Stimulated activated CD4-positive, alpha-beta T cell treated with anti-CD3 and anti-CD28 coated beads, TNF-alpha, amount 100 ng/mL, for 24 hours (primary cell): ENCODE measurements at places on chromosomes 7 and 10.

GRCh38 chr10:59905066-59905730 is 1.2 kb downstream of the CCDC6 start:
- DNase-seq = peak; percentile 29

DNA sequence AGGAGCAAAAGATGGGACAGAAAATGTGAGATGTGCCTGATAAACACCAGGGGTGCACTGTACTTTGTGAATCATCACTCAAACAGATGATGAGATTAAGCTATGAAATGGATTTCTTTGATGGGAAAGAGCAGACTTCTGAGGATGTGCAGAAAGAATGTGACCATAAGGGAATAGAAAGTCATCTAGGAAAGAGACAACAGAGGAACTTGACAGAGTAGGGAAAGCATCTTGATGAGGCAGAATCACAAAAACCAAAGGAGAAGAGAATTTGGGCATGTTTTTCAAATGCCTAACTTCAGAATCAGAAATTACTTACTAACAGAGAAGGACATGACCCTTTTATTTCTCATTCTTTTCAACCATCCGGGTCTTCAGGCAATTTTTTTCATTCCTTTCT is 82.4 kb upstream of the LRRTM3 start:
- DNase-seq = no peak

DNA sequence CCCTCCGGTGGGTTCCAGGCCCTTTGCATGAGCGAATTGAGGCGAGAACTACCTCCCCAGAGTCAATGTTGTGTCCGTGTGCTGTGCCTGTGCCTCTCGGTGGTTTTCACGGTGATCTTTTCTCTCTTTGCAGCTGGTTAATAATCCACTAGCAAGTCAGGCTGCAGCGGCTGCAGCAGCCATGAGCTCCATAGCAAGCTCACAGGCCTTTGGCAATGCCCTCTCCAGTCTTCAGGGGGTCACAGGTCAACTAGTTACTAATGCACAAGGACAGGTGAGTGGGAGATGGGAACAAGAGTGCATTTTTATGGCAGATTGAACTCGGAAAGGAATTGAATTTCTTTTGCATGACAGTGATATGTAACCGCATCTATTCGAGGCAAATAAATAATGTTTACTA is 159.7 kb upstream of the YAE1 start:
- DNase-seq = no peak

GRCh38 chr7:155594163-155594732 is 47.9 kb upstream of the CNPY1 start:
- DNase-seq = no peak

- no peak for DNase-seq
Measured at GRCh38 chr10:93915598-93915997, 21.8 kb downstream of the SLC35G1 start.

DNA sequence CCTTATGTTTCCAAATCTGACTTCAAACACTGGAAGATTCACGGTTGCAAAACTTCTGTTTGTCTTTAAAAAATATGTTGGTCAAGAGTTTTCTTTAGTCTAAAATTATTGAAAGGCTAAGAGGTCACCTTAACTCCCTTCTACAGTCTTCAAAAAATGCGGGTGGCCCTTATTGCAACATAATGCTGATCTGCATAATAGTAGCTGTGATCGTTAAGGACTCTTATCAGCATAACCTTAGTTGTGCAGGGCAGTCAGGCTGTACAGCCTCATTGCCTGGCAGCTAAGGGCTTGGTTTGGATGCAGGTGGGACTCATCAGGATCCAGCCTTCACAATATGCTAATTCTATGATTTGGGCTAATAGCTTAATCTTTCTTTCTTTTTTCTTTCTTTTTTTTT is 15.0 kb downstream of the KIAA1217 start:
- no peak for DNase-seq

- DNase-seq = no peak
Measured at GRCh38 chr10:78578929-78579328, 489.8 kb upstream of the ZMIZ1 start.

DNA sequence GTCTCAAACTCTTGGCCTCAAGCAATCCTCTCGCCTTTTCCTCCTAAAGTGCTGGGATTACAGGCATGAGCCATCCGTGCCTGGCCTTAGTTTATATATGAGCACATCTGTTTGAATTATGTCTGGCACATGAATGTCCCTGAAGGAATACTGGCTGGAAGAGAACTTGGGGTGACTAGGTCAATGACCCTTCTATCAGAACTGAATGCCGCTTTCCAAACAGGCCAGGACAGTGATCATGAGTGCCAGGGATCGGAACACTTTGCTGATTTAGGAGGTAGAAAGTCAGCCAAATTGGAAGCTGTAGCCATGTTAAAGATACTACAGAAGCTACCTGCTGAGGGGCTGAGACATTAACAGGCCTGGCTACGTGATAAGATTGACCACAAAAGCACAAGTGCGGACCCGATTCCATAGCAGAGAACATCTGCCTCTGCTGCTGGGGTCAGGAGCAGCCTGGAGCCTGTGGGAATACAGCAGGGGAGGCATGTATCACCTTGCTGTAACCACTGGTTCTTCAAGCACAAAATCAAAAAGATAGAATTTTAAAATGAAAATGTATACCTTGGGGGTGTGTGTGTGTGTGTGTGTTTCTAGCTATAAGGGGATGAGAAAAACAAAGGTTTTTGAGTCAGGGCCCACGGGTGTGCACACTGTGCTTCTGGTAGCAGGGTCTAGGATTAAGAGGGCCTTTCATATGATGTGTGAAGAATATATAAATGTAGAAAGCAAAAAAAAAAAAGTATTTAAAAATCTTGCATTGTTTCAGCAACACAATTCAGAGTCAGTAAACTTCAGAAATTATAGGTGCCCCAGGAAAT is 293.7 kb downstream of the BBS9 start:
- no peak for DNase-seq

GRCh38 chr7:15043931-15044330 is 141.4 kb upstream of the DGKB start:
- DNase-seq = no peak

GRCh38 chr10:15067154-15067553 is 21.4 kb downstream of the ACBD7 start:
- no peak for DNase-seq

- no peak for DNase-seq
Measured at GRCh38 chr7:107842213-107842612, 39.2 kb upstream of the SLC26A3 start.

DNA sequence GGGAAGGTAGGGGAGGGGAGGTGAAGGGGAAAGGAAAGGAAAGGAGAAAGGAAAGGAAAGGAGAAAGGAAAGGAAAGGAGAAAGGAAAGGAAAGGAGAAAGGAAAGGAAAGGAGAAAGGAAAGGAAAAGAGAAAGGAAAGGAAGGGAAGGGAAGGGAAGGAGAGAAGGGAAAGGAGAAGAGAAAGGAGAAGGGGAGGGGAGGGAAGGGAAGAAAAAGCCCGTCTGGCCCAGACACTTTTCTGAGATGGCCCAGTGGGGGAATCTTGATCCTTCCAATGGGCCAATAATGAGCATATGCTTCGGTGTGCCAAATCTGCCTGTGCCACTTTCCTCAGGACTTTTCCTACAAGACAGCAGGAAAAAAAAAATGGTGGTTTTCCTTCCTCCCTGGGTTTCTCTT is 64.5 kb downstream of the CH25H start:
- no peak for DNase-seq

DNA sequence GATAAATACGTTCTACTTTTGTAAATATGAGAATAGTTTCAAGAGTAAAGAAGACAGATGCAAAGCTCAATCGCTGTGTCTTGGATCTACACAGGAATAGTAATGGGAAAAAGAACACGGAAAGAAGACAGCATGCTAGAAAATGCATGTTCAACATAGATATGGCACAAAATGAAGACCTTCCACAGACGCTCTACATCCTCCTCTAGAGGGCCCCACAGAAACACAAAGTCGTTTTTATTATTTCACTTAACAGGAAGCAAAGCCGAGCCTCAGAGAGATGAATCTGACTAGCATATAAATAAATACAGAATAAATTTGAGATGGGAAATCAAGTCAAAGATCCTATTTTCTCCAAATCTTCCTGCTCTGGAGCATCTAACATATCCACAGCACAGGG is 292.6 kb downstream of the PARD3 start:
- no peak for DNase-seq

- no peak for DNase-seq
Measured at GRCh38 chr7:112009081-112009480, 197.1 kb downstream of the DOCK4 start.

- DNase-seq = no peak
Measured at GRCh38 chr10:58622246-58622645, 109.6 kb downstream of the BICC1 start.

- DNase-seq = peak; percentile 6
Measured at GRCh38 chr7:130733931-130734814, at the start of gene KLF14. Gene KLF14, minus strand, starts transcription at chr7:130734207. Its CDS starts 174 bp downstream, at chr7:130734033.

DNA sequence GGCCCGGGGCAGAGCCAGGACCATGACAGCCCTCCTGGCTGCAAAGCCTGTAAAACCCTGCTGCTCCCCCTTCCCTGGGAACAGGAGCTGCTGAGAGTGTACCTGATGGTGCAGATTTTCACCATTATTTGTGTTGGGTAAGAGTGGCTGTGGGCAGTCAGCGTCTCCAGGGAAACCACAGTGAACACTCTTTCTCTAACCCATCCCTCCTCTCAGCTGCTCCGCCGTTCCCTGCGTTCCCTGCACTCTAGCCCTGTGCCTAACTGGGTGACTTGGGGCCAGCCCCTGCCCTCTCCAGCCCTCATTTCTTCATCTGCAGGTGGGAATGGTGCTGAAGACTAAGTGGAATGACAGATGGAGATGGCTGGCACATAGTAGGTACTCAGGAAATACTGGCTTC is 75.9 kb upstream of the PCBD1 start:
- DNase-seq = no peak

DNA sequence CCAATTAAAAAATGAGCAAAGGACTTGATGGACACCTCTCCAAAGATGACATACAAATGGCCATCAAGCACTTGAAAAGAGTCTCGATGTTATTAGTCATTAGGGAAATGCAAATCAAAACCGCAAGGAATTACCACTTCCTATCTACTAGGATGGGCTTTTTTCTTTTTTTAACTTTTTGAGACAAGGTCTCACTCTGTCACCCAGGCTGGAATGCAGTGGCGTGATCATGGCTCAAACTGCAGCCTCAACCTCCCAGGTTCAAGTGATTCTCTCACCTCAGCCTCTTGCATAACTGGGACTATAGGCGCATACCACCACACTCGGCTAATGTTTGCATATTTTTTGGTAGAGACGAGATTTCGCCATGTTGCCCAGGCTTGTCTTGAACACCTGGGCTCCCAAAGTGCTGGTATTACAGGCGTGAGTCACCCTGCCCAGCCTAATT is 13.6 kb downstream of the NKX1-2 start:
- no peak for DNase-seq
